COLO829 (cell line): ENCODE measurements at places on chromosomes 13 and 19.

DNA sequence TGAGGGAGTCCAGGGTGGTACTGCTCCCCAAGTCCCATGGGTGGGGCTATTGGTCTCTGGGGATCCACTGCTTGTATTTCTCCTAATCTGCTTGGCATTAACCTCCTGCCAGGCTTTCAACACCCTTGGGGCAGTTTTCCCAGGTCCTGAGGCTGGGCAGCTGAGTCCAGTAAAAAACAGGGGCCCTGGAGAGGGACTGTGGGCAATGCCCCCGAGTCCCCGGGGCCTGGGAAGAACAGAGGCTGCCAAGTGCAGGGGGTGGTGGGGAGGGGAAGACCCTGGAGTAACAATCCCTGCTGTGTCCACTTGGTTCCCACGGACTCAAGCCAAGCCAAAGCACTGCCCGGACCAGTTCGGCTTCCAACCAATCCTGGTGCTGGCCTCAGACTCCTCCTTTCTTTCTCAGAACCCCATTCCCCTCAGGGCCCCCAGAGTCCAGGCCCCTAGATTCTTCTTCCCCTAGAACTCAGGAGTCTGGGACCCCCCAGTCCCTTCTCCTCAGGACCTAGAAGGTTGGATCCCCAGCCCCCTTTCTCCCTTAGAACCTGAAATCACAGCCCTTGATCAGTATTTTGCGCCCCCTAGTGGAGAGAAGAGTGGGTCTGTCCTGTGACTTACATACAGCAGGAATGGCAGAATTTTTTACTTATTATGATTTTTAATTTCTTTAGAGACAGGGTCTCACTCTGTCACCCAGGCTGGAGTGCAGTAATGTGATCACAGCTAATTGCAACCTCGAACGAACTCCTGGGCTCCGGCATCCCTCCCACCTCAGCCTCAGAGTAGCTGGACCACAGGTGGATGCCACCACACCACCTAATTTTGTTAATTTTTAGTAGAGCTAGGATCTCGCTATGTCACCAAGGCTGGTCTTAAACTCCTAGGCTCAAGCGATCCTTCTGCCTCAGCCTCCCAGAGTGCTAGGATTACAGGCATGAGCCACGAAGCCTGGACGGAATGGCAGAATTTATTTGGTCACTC lies 3.7 kb upstream of the CLPTM1 start:
- peak; percentile 80 for DNase-seq

- DNase-seq: no peak
Observed at GRCh38 chr19:13169769-13170168, 19.6 kb downstream of the IER2 start.

DNA sequence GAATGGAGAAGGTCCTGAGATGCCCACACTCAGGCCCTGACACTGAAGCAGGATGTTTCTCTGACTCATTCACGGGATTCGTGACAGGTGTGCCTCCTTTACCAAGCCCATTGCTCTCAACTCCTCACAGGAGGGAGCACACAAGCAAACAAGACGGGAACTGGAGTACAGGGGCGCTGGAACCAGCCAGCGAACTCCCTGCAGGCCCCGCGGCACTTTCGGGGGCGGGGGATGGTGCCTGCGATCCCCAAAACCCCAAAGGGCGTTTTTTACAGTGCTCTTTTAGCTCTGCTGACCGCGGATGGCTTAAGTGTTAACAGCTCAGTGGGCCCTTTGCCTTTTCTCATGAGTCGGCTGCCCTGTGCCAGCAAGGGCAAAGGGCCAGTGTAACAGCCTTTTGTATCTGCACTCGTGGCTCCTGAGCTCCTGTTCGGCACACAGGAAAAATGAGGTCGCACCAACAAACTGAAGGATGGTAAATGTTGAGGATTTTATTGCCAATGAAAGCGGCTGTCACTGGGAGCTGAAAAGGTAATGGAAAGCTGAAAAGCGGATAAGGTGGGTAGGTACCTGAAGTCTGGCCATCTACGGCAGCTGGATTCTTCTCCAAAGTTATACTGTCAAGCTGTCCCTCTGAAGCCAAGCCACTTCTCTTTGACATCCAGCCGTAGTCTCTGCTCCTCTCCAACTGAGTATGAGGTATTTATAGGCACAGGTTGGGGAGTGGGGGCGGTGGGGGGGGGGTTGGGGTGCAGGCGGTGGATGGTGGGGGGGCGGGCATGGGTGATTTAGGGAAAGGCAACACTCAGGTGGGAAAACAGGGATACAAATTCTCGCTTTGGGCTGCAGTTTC lies 65.0 kb upstream of the TRPC4 start:
- DNase-seq: no peak

- DNase-seq: no peak
Observed at GRCh38 chr19:7410946-7411345, 62.2 kb downstream of the ARHGEF18 start.

- DNase-seq: no peak
Observed at GRCh38 chr13:101512650-101513049, 60.2 kb downstream of the ITGBL1 start.

DNA sequence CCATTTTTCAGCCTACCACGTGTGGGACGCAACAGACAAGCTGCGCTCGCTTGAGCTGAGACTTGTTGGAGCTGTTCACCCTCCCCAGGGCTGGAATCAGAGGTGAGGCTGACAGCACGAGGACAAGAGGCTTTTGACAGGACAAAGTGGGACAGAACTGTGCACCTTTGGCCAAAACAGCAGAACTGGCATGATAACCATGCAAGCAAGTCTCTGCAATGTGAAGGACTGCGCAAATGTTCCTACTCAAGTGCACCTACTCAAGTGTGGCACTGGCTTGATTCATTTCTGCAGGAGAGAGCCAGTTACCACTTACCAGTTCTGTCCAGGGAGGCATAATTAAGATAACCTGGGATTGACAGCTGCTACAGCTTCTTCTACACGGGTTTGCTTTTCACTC lies 62.2 kb upstream of the TM9SF2 start:
- DNase-seq: no peak

GRCh38 chr13:18946738-18947137 lies 234.9 kb downstream of the TUBA3C start:
- DNase-seq: no peak

- no peak for DNase-seq
Observed at GRCh38 chr13:113083022-113083373, 22.6 kb upstream of the F7 start.

GRCh38 chr13:71018544-71018943 lies 848.5 kb downstream of the DACH1 start:
- no peak for DNase-seq

DNA sequence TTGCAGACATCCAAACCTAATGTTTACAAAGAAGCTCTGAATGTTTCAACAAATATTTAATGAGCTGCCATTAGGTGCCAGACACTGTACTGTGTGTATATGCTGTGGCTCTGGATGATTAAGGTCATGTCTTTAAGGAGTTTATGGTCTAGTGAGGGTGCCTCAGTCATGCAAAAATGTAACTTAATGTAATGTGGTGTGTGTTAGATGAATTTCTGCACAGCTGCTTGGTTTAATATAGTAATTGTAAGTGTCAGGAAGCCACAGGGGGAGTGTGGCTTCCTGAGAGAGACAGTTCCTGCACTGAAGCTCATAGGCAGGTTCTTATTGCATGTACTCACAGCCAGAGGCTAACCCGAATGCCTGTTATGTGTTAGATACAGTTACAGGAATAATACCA lies 43.3 kb downstream of the SPATA13 start:
- no peak for DNase-seq

- DNase-seq: no peak
Observed at GRCh38 chr19:9849791-9850190, 14.7 kb downstream of the PIN1 start.

DNA sequence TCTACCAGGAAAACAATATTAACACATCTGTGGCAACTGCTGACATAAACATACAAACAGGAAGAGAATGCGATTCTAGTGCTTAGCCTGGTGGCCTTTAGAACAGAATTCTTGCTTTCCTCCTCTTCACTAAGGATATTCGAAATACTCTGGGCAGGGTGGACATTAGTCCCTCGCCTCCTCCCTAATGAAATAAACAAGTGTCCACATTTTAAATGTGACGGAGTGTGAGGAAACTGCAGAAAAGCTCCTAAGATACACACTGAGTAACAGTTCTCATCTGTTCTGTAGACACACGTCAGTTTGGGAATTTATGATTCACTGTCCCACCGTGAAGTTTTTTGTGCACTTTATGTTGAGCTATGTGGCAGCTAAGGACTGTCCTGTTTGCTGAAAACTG lies 639 bp downstream of the STARD13 start:
- no peak for DNase-seq

GRCh38 chr13:109782823-109783431 lies 3.5 kb downstream of the IRS2 start:
- DNase-seq: no peak

DNA sequence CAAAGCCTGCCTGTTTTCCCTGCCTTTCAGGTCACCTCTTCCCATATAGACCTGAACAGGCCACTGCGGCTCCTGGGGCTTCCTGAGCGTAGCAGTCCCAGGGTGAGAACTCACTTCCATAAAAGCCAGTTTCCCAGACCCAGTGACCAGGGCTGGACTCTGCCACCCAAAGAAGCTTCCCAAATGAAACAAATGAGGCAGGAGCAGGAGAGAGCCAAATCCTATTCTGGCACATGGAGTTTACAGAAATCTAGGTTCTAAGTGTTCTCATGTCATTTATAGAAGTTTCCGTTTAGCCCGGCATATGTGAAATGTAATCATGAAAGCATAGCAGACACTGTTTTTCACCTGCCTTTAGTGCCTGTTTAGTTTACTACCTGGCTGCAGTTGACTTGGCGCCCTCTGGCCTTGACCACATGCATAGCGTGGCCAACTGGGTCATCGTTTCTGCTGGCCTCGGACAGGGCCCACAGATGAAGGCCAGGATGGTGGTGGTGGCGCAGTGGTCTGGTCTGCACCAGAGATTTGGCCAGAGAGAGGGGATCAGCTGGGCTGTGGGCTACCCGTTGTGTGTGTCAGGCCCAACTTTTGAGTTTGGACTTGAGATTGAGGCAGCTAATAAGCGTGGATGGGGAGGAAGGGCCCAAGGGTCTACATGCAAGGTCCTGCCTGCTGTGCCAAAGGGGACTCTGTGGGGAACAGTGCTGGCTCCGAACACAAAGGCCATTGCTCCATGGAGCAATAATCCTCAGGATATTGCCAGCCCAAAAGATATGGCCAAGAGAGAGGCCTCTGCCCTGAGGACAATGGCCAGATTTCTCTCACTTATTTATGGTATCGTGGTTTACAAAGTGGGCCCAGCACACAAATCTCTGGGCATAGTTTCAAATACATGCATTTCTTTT lies 43.3 kb downstream of the NFIX start:
- no peak for DNase-seq

- no peak for DNase-seq
Observed at GRCh38 chr19:3071768-3072167, 9.5 kb upstream of the TLE5 start.

DNA sequence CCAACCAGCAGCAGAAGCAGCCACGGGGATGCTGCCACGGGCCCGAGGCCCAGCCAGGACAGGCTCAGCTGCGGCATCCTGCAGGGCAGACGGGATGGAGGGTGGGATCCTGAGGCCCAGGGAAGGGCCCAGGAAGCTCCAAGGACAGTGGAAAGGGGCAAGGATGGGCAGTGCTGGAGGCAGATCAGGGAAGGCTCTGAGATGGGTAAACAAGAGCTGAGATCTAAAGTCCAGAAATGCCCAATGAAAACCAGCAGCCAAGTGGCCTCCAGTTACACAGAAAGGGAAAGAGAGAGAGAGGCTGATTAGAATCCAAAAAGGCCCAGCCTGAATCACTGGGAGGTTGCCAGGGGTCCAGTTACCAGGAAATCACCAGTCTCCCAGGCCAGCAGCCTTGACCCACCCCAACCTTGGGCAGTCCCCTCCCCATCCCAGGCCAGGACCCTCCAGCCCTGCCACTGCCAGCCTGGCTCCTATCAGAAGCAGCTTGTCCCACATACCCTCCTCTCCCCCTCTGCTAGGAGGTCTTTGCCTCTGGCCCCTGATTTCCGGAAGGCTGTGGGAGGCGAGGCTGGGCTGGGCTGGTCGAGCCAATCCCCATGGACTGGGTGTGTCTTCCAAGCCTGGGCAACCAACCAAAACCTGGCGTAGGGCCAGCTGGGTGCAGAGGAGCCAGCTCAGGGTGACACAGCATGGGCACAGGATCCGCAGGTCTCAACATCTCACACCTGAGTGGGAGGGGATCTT lies at the start of gene CYP4F11:
CYP4F11 (minus strand) TSS at position 198 of the 747 bp plus-strand sequence; CDS start at position 77, 121 bp downstream.
- no peak for DNase-seq

GRCh38 chr13:110646442-110647364 lies 31.4 kb downstream of the NAXD start:
- DNase-seq: no peak

DNA sequence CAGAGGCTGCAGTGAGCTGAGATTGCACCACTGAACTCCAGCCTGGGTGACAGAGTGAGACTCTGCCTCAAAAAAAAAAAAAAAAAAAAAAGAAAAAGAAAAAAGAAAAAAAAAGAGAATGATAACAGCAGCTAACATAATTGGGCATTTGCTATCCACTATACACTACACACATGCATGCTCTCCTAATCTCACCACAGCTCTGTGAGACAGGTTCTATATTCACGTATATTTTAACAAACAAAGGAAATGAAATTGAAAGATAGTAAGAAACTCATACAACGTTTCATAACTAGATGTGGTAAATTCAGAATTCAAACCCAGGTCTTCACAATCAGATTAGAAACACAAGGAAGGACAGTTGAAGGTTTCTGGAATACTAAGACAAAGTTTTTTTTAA lies 265.7 kb downstream of the DIAPH3 start:
- no peak for DNase-seq

DNA sequence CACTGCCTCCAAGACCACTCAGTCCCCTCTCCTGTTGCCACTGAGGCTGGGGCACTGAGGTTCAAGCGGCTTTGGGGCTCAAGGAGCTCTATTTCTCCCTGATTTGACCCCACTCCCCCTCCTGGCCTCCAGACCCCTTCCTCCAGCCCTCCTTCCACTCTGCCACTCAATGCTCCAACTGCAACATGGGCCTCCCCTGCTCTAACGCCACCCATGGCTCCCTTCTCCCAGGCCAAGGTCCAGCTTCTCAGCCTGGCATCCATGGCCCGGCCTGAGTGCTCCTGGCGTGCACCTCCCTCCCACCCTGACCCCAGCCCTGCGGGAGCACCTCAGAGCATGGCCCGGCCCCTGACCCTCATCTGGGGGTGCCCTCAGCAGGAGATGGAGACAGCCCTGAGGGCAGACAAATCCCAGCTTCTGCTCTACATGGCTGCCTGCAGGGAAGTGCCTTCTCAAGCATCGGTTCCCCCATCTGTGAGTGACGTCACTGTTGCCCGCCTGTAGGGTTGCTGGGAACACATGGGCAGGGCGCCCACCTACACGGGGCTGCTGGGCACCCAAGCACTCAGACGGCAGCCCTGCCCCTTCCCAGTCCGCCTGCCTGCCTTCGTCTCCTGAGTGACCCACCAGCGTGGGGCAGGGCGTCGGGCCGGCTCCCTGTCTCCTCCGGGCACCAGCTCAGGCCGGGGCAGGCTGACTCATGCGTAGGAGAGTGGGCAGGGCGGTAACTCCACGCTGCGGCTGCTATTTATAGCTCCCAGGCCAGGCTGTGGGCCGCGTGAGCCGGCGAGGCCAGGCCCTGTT lies 1.6 kb upstream of the DIRAS1 start:
- peak; percentile 81 for DNase-seq

- no peak for DNase-seq
Observed at GRCh38 chr13:97125810-97126738, 96.1 kb upstream of the MBNL2 start.

GRCh38 chr19:52248241-52248640 lies 21.1 kb upstream of the ZNF766 start:
- DNase-seq: no peak
